ENCODE measurements at places on chromosomes 3 and 15.
A peak's percentile ranks its signal among the peaks of the same experiment; 100 is the strongest.

GRCh38 chr3:24607281-24607680 is 112.6 kb upstream of the THRB start:
- no peak for DNase-seq

GRCh38 chr15:71109905-71110304 is 5.4 kb upstream of the THSD4 start:
- DNase-seq = no peak

DNA sequence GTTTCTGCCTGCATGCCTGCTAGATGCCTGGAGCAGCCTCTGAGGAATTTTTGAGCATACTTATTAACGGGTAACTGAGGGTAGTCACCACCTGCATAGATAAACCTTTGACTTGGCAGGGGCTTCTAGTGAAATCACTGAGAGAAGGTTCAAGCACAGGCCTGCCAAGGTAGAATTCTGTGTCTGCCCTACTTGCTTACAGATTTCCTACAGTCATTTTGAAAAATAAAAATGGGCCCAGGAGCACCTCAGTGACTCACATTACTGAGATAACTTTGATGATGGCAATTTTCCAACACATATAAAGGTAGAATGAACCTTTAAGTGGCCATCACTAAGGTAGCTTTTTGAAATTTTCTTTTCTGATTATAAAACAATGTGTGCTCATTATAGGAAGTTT is 10.8 kb downstream of the CRTAP start:
- DNase-seq = peak; percentile 31

- DNase-seq = no peak
Observed at GRCh38 chr3:4448187-4448586, 18.9 kb downstream of the SUMF1 start.

DNA sequence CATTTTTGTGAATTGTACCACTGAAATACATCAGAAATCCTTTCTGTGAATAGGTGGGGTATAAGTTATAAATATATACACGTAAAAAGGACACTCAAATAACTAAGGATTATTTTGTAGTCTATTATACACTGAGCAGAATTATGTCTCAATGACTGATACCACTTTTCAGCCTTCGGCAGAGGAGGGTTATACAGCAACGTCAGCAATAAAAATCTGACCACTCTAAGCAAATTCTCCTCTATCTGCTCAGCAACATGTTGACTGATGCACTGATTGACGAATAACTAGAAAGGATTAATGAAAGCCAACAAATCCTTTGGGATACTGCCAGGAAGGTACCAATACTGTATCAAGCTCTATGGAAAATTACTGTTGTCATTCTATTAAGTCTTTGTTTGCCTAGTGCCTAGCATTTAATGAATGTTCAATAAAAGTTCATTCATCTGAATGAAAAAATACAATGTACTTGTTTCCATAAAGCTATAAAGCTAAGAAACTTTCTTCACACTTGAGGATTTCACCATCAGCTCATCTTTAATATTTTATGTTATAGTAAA is 5.2 kb downstream of the ARPP19 start:
- DNase-seq = no peak

DNA sequence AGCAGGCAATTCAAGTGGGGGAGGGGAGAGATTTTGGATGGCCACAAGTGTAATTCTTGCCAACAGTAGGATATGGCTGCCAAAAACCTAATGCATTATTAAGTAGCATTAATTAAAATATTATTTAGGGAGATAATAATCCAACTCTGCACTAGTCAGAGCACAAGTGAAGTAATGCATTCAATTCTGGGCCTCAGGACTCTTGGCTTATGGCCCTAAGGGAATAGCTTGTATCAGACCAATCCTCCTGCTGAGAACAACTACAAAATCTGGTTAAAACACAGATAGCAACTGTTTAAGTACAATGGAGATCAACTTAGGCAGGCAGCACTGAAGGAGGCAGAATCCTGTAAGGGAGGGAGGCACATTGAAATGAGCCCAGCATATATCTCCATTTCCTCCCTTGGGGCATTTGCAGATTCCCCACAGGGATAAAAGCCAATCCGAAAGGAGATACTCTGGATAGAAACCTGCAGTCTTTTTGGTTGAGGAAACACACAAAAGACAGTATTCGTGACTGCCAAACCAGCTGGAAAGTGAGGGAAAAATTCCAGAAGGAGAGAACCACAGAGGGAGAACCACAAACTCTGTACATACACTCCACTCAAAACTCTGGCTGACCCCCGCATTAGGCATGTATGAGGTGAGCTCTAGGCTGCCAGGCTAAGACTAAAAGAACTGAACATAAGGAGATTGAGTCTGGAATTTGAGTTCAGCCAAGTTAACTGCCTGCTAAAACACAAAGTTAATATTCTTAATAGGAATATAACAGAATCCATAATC is 57.4 kb downstream of the ETFA start:
- DNase-seq = no peak

- DNase-seq = peak; percentile 93
Observed at GRCh38 chr15:84736375-84736774, 12.0 kb upstream of the ZNF592 start.

DNA sequence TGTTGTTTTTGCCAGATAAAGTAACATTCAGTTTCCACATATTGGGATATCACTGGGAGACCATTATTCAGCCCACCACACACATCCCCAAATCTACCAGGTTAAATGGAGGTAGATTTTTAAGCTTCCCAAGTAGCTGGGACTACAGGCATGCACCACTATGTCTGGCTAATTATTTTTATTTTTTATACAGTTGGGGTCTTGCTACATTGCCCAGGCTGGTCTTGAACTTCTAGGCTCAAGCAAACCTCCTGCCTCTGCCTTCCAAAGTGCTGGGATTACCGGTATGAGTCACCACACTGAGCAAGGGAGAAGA is 96.6 kb upstream of the CHD2 start:
- DNase-seq = no peak

GRCh38 chr15:64009241-64009640 is 37.0 kb downstream of the DAPK2 start:
- DNase-seq = peak; percentile 26

DNA sequence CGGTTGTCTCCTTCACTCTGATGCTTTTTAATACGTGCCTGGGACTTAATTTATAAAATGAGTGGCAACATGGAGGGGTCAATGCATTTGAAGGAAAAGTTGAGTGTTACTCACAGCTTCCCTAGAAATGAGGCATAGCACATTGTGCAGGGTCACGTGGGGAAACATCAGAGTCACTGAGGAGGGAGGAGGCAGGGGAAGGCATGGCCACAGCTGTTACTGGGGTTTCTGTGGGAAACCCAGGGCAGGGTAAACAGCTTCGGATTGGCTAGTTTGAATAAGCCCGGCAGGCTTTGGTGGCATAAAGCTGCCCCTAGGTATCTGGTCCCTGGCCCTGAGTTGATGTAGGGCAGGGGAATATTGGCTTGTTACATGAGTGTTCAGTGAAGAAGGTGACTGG is 98.9 kb upstream of the ST8SIA2 start:
- DNase-seq = no peak

- DNase-seq = no peak
Observed at GRCh38 chr3:48679411-48680391, 6.0 kb downstream of the NCKIPSD start.

- DNase-seq = peak; percentile 43
Observed at GRCh38 chr15:70099967-70100473, 2.3 kb upstream of the TLE3 start.

Measured in activated naive CD4-positive, alpha-beta T cell treated with anti-CD3 and anti-CD28 coated beads for 36 hours (primary cell).